ENCODE measurements at places on chromosomes 1 and 21. TPM values are rescaled to one million over a fixed set of nuclear protein-coding genes. Genes with fewer than 3 reads are reported as not detected.

The PKLR gene
- polyA plus RNA-seq, result 0.11 TPM

The RNF207 gene
- polyA plus RNA-seq, result 11.3 TPM

The ZNF697 gene
- 10.0 TPM for polyA plus RNA-seq

- DNase-seq, result no peak
These were observed 257.6 kb downstream of the TTLL7 start for GRCh38 chr1:83741348-83741747.

GRCh38 chr1:156999596-157000320 lies 45.8 kb downstream of the ARHGEF11 start:
- no peak for DNase-seq

GRCh38 chr21:44583800-44584147 lies 3.4 kb upstream of the KRTAP10-5 start:
- no peak for DNase-seq

All from muscle of arm (tissue), 14 donors.